ENCODE measurements at places on chromosomes 13 and 19. TPM values are rescaled to one million over a fixed set of nuclear protein-coding genes. Genes with fewer than 3 reads are reported as not detected.
A peak's percentile ranks its signal among the peaks of the same experiment; 100 is the strongest.

- H3K36me3 ChIP-seq, result peaks cover 16% of the 10 kb centered on the region
- no peaks in the 10 kb centered on the region for H3K4me1 ChIP-seq
- DNase-seq, result no peak
- no peak overlapping the region for H3K27ac ChIP-seq
- H3K27me3 ChIP-seq, result no peaks in the 10 kb centered on the region
- H3K4me3 ChIP-seq, result no peak overlapping the region
Observed at GRCh38 chr13:51928231-51928630, 66.5 kb downstream of the CCDC70 start.

- no peak overlapping the region for H3K4me3 ChIP-seq
- H3K27ac ChIP-seq, result no peak overlapping the region
- H3K27me3 ChIP-seq, result no peaks in the 10 kb centered on the region
- H3K4me1 ChIP-seq, result peaks cover under 1% of the 10 kb centered on the region
- peaks cover 12% of the 10 kb centered on the region for H3K36me3 ChIP-seq
- DNase-seq, result no peak
Observed at GRCh38 chr19:13133241-13133870, 15.3 kb downstream of the NACC1 start.

- H3K27ac ChIP-seq, result no peak overlapping the region
- H3K4me3 ChIP-seq, result no peak overlapping the region
- DNase-seq, result no peak
- H3K4me1 ChIP-seq, result no peaks in the 10 kb centered on the region
- H3K36me3 ChIP-seq, result no peaks in the 10 kb centered on the region
Observed at GRCh38 chr13:22789027-22789593, 391.7 kb upstream of the SGCG start.

DNA sequence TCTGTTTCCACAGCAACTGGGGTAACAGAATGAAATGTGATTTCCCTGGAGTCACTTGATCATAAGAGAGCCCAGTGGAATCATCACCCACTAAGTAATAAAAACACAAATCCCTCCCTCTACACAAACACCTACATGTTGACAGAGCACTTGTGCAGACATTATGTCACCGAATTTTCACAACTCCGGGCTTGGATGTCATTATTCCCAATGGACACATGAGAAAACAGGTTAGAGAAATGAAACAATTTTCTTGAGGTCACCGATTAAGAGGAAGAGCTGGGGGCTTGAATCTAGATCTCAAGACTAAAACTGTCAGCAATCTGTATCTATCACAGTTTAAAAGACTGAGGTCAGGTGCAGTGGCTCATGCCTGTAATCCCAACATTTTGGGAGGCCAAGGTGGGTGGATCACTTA lies 3.1 kb downstream of the XRCC1 start:
- no peak overlapping the region for H3K4me3 ChIP-seq
- no peak for DNase-seq
- H3K27ac ChIP-seq, result no peak overlapping the region
- no peaks in the 10 kb centered on the region for H3K36me3 ChIP-seq

DNA sequence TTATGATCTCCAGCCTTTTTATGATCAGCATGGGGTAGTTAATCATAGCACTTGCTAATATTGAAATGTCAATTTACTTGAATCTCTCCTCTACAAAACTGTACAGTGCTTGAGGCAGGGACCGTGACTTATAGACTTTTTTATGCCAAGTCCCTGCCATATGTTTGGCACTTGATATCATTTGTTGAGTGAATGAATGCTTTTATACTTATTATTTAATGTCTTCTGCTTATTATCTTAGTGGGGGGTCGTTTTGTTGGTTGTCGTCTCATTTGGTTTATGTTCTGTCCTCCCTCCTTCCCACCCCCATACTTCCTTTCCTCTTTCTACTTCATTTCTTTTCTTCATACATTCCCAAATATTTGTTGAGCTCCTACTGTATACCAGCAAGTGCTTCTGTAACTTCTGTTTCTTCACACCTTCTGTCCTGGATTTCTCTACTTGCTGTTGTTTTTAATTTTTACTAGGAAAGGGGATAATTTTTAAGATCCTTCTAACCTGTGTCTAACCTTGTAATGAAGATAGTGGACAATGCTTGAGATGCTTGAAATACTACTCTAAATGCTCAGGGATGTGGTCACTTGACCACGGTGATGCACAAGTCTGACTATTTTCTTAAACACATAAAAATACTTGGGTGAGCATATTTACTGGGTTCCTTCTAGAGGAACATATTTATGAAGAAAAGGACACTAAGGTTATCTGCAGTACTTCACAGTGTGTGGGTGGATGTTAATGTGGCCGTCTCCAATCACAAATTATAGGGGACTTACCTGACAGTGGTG lies 223.8 kb downstream of the TDRD3 start:
- H3K27ac ChIP-seq, result no peak overlapping the region
- no peaks in the 10 kb centered on the region for H3K27me3 ChIP-seq
- H3K36me3 ChIP-seq, result no peaks in the 10 kb centered on the region
- H3K4me1 ChIP-seq, result no peaks in the 10 kb centered on the region
- DNase-seq, result no peak

- H3K27me3 ChIP-seq, result peaks cover 11% of the 10 kb centered on the region
- DNase-seq, result no peak
- no peak overlapping the region for H3K4me3 ChIP-seq
- H3K4me1 ChIP-seq, result peaks cover 4% of the 10 kb centered on the region
- no peak overlapping the region for H3K27ac ChIP-seq
- no peaks in the 10 kb centered on the region for H3K36me3 ChIP-seq
Observed at GRCh38 chr19:29524201-29524911, 1.4 kb upstream of the VSTM2B start.

DNA sequence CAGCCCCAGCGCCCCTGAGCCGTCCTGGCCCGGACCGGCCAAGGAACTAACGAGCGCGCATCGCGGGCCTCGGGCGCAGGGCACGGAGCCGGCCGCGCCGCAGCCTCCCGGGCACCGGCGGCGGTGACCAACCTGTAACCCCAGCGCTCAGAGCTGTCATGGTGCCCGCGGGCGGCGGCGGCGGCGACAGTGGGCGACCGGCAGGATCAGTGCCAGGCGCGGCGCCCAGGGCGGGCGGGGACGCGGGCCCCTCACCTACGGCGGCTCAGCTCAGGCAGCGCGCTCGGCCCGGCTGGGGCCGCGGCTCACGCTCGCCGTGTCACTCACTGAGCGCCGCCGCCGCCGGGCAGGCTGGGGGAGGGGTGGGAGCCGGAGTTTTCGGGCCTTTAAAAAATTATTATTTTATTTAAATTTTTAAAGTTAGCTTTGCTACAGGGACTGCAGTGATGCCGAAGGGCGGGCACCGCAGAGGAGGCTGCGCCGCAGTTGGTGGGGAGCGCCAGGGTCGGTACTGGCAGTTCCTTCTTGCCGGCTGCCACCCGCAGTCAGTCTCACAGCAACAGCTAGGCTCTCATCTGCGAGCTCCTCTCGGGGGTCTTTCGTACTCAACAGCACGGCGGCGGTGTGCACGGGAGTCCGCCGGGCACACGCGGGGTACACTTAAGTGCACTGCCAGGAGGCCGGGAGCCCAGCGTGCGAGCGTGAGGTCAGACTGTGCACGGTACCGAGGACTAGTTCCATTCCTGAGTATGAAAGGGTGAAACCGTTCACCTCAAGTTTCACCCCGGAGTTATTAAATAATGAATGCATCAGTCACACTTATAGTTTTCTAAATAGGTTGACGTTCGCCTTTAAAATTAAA lies at the start of gene NALCN:
Gene NALCN, minus strand, starts transcription at position 328 of the 862 bp plus-strand sequence. CDS start 17,382 bp downstream, outside the sequence.
- peak within 1 kb of the TSS; percentile 69 for H3K4me3 ChIP-seq
- peaks cover 8% of the 10 kb centered on the region for H3K27me3 ChIP-seq
- no peak for DNase-seq
- peaks cover 4% of the 10 kb centered on the region for H3K4me1 ChIP-seq
- no peak within 1 kb of the TSS for H3K27ac ChIP-seq

DNA sequence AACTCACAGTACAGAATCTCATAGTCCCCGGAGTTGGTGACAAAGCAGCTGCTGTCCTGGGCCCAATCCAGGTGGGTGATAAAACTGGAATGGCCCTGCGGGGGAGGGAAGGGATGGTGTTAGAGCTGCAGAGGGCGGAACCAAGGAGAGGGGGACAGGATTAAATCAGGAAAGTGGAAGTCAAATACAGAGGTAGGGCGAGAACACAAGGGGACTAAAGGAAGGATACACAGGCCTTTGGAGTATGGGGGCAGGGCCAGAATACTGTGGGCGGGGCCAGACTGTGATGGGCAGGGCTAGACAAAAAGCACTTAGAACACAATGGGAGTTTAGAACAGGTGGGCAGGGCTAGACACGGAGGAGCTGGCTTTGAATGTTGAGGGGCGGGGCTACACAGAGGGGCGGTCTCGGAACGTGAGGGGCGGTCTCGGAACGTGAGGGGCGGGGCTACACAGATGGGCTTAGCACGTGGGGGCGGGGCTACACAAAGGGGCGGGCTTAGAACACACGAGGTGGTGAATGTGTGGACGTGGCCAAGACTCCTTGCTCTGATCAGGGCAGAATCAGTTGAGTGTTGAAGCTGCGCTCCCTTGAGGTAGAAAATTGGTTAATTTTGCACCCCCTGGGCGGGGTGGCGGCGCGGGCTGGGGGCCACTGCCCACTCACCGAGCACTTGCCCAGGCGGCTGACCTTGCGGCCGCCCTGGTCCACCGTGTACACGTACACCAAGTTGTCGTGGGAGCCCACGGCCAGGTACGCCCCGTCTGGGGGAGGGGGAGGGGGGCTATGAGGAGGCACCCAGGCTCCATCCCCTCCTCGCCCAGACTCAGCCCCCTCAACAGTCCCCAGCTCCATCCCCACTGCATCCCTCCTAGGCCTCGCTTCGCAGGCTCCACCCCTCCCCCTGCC lies 14.0 kb upstream of the GPR4 start:
- no peak overlapping the region for H3K4me3 ChIP-seq
- no peaks in the 10 kb centered on the region for H3K27me3 ChIP-seq
- H3K27ac ChIP-seq, result no peak overlapping the region
- DNase-seq, result peak; percentile 85

GRCh38 chr19:47765523-47766358 lies 12.8 kb upstream of the SELENOW start:
- peak; percentile 69 for DNase-seq
- H3K36me3 ChIP-seq, result no peaks in the 10 kb centered on the region
- no peaks in the 10 kb centered on the region for H3K27me3 ChIP-seq
- H3K27ac ChIP-seq, result no peak overlapping the region
- H3K4me3 ChIP-seq, result no peak overlapping the region

PODNL1 gene
- not detected for polyA plus RNA-seq

SIGLECL1 gene
- not detected for polyA plus RNA-seq

RDH8 gene
- polyA plus RNA-seq, result not detected

All from liver (tissue), 10 donors.